ENCODE measurements at places on chromosomes 11 and 22.
A peak's percentile ranks its signal among the peaks of the same experiment; 100 is the strongest.

DNA sequence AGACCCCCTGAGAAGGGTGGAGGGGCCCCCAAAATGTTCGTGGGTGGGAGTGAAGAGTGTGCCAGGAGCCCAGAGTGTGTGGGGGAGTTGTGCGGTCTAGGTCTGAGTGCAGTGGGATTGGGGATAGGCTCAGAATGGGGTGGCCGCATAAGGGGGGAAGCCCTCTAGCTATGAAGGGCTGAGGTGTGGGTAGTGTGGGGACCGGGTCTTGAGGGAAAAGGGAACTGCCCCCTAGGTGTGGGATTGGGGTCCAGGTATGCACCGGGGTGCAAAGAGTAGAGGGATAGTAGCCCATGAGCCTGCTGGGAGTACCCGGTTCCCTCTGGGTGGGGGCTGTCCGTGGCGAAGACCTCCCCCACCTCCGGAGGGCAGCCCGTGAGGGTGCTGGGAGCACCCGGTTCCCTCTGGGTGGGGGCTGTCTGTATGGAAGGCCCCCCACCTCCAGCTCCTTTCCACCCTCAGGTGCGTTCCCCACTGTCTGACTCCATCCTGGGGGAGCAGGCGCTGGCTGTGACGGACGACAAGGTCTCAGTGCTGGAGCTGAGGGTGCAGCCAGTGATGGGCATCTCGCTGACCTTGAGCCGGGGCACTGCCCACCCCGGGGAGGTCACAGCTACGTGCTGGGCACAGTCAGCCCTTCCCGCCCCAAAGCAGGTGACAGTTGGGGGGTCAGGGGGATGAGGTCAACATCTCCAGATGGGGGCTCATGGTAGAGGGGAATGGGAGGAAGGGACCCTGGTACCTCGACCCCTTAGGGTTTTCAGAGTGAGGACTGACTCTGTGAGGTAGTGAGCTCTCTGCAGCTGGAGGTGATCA lies 10.7 kb downstream of the TMEM132A start:
- no peak for DNase-seq

GRCh38 chr11:46671958-46672315 lies 28.5 kb downstream of the ARHGAP1 start:
- no peak for DNase-seq

- DNase-seq = no peak
Measured at GRCh38 chr11:16778286-16778685, 39.8 kb downstream of the C11orf58 start.

GRCh38 chr22:23763579-23763945 lies 772 bp downstream of the C22orf15 start:
- DNase-seq = no peak

DNA sequence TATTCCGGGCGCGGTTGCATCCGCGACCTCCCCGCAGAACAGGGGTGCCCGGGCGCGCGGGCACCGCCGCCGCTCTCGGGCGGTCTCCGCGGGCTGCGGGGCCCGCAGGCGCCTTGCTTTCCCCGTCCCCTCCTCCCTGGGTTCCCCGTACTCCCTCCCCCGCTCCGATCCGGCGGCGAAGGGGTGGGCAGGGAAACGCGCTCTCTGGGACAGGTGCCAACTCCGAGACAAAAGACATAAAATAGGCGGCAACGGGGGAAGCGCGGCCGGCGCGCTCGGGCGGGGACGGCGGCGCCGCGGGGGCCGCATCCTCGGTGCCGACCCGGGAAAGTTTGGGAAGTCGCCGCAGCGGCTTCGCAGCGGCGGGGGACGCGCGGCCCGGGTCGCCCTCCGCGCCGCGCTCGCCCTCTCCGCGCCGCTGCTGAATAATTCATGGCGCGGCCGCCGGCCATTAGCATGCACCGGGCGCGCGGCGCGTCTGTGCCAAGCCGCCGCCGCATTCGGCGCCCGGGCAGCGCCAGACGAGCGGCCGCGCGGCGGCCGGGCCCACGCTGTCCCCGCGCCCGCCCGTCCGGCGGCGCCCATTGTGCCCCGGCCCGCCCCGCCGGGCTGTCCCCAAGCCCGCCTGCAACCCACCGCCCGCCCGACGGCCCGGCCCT lies 78.7 kb upstream of the PPARA start:
- peak; percentile 50 for DNase-seq

DNA sequence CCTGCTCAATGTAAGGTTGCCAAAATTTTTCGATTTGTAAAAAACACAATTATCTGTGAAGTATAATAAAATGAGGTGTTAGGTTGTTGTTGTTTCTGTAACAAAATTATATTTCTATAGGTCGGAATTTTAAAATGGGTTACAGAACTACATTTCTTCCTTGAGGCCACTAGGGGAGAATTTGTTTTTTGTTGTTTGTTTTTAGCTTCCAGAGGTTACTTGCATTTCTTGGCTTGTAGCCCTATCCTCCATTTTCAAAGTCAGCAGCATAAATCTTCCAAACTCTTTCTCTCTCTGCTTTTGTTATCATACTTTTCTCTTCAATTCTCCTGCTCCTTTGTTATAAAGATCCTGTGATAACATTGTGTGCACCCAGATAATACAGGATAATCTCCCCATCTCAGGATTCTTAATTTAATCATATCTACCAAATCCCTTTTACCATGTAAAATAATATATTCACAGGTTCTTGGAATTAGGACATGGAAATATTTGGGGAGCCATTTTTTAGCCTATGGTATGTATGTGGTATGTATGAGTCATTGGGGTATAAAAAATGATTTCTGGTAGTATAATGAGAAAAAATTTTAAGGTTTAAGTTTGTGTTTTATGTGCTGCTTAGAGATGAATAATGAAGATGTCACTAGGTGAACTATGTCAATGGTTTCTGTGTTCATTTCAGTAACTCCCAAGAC lies 9.4 kb upstream of the PATL1 start:
- no peak for DNase-seq

DNA sequence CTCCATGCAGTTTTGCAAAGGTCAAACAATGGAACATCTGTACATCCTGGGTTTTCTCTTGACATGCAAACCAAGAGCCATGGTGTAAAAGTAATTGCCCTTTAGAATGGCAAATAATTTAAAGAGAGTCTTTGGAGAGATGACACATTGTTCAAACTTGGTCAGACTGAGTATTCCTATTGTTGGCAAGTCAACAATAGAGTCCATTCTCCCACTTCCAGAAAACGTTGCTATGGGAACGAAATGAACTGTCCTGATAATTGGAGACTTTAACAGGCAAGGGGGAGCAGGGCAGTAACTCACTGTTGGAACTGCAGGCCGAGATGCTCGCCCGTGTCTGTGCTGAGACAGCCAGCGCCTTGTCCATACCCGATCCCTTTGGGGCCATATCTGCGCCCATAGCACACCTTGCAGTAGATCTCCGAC lies 13.9 kb downstream of the CSRP3 start:
- DNase-seq = no peak

DNA sequence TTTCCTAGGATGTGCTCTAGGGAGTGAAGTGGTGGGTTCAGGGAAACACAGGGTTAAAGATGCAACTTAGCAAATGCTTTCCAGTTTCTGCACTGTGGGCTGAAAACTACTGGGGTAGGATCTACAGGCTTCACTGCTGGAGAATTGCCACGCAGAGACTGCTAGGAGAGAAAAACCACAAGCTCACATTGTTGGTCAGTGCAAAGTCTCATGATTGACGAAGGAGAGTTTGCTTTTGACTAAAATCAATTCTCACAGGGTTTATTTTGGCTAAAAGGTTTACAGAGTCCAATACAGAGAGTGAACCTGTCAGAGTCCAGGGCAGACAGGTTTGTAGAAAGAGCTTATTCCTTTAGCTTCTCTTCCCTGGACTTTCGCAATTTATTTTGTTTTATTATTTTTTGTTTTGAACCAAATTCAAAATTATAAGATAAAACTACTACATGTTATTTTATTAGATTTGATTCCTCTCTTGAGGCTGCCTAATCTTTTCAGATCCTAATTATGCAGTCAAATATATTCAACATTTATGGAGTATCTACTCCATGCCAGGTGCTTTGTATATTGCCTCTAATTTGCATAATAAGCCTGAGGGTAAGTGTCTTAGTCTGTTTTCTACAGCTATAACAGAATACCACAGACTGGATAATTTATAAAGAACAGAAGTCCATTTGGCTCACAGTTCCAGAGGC lies 64.7 kb downstream of the MTNR1B start:
- DNase-seq = no peak

DNA sequence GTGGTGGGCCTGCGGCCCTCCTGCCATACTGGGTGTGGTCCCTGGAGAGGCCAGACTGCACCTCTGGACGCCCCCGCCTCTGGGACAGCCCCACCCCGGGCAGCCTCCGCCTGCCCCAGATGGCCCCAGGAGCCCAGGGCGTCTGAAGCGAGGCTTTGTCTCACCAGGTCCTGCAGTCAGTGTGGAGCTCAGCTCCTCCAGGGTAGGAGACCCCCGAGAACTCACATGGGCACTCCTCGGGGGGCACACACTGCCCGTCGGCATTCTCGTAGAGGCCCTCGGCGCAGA lies 10.4 kb downstream of the MUC6 start:
- DNase-seq = no peak
